EL (cell line): ENCODE measurements at places on chromosomes 16 and 17.
A peak's percentile ranks its signal among the peaks of the same experiment; 100 is the strongest.

DNA sequence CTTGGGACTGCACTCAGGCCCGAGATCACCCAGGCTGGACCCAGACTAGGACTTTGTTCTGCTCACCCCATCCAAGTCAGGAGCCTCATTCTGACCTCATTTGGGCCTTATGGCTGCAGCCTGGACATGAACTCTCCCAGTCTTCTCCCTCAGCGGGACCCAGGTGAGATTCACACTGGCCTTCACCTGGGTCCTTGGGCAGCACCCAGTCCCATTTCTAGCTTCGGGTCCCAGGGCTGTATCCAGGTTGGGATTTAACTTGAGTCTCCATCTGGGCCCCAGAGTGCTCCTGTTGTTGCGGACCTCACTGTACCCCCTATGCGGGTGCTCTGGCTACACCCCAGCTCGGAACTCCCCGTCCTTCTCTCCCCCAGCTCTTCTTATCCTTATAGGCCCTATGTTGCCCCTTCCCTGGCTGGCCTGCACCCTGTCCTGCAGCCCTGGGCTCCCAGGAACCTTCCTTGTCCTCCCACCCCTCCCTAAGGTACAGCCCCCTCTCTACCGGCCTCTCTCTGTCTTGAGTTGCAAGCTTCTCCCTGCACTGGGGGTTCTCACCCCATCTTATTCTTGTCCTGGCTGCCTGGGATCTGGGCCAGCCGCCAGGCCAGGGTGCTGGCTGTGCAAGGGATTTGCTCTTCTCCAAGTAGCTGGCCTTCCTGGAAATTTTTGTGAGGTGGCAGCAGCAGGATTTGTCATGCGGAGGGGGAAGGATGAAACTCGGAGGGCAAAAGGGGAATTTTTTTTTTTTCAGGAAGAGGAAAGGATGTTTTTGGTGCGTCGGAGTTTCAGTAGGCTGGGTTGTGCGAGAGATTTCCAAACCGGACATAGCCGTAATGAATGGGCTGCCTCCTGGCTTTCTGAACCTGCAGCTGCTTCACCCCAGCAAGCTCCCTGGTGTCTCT lies 904 bp downstream of the MAP2K3 start:
- peak; percentile 72 for DNase-seq

- DNase-seq: no peak
Observed at GRCh38 chr16:54055864-54056263, 230.7 kb downstream of the IRX3 start.

- DNase-seq: no peak
Observed at GRCh38 chr17:57281887-57282286, 25.6 kb downstream of the MSI2 start.

DNA sequence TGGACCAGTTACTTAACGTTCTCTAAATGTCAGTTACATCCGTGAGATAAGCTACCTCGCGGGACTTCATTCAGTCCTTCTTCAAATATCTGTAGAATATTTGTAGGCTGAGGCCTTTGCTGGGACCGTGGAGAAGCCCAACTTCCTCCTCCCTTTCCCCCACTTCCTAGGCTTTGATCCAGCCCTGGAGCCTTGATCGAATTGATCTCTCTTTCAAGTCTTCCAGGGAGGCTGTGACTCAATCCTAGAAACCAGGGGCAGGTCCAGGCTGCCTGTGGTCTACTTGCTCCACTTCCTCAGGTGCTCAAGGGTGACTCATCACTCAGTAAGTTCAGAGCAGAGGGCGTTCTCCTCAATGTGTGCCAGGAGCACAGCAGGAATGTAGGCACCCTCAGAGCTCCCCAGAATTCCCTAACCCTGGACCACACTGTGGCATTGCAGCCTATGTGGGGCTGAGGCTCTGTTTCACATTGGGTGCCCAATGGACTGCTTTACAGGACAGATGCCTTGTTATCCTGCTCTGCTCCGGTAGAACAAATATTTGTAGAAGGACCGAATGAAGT lies 11.2 kb upstream of the CEP20 start:
- peak; percentile 86 for DNase-seq

GRCh38 chr17:14332331-14332730 lies 31.4 kb downstream of the HS3ST3B1 start:
- DNase-seq: no peak

DNA sequence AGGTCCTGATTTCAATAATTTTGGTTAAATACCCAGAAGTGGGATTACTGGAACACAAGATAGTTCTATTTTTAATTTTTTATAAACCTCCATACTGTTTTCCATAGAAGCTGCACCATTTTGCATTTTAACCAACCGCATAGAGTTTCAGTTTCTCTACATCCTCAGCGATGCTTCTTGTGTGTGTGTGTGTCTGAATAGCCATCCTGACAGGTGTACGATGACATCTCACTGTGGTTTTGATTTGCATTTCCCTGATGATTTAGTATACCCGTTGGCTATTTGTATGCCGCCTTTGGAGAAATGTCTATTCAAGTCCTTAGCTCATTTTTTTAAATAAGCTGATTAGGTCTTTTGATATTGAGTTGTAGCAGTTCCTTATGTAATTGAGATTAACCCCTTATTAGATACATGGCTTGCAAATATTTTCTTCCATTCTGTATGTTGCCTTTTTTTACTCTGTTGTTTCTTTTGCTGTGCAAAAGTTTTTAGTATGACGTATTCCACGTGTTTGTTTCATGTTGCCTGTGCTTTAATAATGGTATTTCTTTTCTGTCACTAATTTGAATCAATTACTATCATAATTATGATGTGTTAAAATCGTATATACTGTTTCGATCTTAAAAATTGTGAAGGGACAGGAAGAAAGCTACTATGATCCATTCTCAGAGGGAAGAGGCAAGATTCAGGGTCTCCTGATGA lies 227.2 kb upstream of the MON1B start:
- no peak for DNase-seq

- DNase-seq: no peak
Observed at GRCh38 chr17:64662774-64663367, 764 bp upstream of the SMURF2 start.

GRCh38 chr17:43396491-43397060 lies 2.2 kb upstream of the ARL4D start:
- no peak for DNase-seq

- peak; percentile 29 for DNase-seq
Observed at GRCh38 chr17:80124351-80124981, 22.5 kb downstream of the EIF4A3 start.

GRCh38 chr17:40862985-40863733 lies 3.9 kb downstream of the KRT12 start:
- no peak for DNase-seq

GRCh38 chr16:35745191-35745590 lies 2285.8 kb downstream of the TP53TG3F start:
- DNase-seq: no peak

- peak; percentile 38 for DNase-seq
Observed at GRCh38 chr17:83100220-83100852, 20.9 kb downstream of the METRNL start.

GRCh38 chr17:16428098-16428882 lies 12.9 kb downstream of the TRPV2 start:
- DNase-seq: peak; percentile 64

- DNase-seq: peak; percentile 66
Observed at GRCh38 chr16:66717112-66717675, 20.7 kb upstream of the CMTM4 start.

GRCh38 chr16:31537362-31538242 lies 9.9 kb downstream of the AHSP start:
- no peak for DNase-seq

DNA sequence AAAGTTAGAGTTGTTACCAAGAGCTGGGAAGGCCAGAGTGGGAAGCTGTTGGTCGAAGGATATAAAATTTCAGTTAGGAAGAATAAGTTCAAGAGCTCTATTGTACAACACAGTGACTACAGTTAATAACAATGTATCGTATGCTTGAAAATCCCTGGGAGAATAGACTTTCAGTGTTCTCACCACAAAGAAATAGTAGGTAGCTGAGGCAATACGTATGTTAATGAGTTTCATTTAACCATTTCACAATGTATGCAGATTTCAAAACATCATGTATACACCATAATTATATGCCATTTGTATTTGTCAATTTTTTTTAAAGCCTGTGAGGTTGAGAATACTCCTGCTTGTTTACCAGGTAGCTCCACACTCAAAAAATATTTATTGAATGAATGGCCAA lies 41.5 kb upstream of the MYOCD start:
- no peak for DNase-seq

DNA sequence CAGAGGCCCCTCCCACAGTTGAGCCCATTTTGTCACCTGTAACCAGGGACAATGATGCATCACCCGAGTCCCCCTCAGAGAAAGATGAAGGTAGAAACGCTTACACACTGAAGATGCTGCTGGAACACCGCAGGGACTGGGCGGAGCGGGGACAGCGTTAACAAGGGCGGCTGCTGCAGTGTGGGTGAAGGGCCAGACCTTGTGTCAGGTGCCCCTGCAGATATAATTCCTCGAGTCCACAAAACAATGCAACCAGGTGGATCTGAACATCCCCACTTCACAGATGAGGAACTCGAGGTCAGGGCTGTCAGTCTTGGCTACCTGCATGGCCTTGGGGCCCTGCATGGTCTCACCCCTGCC lies 6.3 kb upstream of the MAPK7 start:
- no peak for DNase-seq

GRCh38 chr17:82793974-82794630 lies 42.2 kb downstream of the TBCD start:
- no peak for DNase-seq

DNA sequence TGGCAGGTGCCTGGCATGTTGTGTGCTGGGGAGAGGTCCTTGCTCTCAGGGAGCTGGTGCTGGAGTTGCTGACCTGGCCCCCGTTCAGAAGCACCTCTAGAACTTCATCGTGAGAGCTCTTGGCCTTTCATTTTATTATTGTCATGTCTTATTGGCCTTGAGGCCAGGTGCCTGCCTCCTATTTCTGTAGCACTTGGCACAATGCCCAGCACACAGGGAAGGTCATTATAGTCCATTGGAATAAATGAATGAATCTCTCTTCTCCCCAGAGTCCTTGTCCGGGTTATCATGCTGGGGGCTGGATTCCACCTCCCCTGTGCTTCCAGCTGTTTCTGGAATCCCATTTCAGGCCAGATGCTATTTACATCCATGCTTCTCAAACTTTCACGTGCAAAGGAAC lies 169.2 kb downstream of the HAPSTR1 start:
- DNase-seq: no peak

DNA sequence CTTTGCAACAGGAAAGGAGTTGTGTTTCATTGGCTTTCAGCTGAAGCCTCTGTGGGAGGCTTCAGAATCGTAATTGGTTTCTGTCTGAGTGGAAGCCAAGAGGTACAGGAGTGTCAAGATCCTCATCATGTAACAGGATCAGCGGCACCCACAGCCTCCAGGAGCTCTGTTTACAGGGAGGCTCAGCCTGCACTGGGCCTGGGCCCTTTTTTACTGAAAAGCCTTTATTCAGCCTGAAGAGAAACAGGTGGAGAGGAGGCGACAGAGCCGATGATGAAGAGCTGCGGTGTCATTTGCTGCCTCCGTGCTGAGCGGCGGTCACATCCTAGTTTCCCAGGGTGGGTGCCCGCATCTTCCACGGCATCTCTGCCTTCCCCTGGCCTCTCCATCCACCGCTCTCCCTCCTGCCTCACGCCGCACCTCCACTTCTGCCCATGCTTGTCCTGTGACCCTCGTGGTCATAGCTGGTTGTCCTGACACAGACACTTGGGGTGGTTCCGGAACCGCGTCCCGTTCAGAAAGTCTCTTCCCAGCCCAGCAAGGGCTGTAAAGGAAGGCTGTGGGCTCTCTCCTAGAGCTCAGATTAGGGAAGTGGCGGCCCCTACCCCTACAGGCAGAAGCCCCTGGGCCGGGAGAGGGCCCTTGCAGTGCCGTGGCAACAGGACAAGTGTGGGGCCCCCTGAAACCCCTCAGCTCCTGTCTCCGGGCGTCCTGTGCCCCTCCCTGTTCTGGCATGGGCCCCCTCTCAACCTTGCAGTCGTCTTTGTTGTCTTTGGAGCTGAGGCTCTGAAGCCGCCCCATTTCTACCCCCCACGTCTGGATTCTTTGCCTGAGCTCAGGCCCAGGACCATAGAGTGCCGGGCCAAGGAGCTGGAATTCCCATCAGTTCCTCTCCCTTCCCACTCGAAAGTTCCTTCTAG lies 53.9 kb upstream of the CHMP6 start:
- DNase-seq: no peak

- no peak for DNase-seq
Observed at GRCh38 chr16:66134875-66135274, 231.6 kb upstream of the CDH5 start.

DNA sequence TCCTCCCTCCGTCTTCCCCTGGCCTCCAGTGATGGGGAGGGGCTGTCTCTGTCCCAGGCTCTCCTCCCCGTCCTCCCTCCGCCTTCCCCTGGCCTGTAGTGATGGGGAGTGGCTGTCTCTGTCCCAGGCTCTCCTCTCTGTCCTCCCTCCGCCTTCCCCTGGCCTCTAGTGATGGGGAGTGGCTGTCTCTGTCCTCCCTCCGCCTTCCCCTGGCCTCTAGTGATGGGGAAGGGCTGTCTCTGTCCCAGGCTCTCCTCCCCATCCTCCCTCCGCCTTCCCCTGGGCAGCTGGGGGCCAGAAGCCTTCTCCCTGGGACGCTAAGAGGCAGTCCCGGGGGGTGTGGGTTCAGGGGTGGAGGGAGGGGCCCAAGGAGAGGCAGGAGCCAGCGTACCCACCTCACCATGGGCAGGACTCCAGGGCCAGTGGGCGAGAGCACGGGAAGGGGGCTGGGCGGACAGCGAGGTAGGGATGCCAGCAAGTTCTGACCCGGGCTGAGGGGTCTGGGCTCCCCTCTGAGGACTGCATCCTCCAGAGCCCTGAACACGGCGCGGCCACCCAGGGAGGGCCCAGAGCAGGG lies 14.8 kb downstream of the UTS2R start:
- no peak for DNase-seq

- DNase-seq: no peak
Observed at GRCh38 chr17:61482467-61482866, 30.2 kb downstream of the TBX4 start.

GRCh38 chr17:45320931-45321461 lies 4.2 kb upstream of the MAP3K14 start:
- peak; percentile 99 for DNase-seq

DNA sequence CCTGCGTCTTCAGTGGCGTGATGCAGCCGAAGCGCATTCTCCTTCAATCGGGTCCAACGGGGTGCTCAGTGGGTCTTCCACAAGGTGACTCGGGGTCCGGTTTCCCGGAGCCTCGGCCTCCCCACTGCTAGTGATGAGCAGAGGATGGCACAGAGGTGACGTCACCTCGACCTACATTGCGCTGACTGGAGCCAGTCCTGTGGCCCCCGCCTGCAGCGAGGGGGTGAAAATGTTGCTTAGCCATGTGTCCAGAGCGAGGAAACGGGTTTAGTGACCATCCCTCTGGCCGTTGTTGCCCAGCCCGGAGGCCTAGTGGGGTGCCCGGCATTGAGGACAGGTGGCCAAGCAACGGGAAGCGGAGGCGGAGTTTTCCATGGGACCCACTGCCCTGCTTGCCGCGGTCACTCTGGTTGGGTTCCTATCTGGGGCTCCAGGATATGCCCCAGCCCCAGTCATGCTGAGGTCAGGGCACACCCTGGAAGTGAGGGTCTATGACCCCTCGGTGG lies 190.6 kb upstream of the CIBAR2 start:
- no peak for DNase-seq
